ENCODE measurements at places on chromosomes 6 and 20.

- DNase-seq = no peak
Measured at GRCh38 chr20:17282501-17282900, 55.7 kb downstream of the PCSK2 start.

- no peak for DNase-seq
Measured at GRCh38 chr6:167479901-167480648, 155.2 kb downstream of the TTLL2 start.

DNA sequence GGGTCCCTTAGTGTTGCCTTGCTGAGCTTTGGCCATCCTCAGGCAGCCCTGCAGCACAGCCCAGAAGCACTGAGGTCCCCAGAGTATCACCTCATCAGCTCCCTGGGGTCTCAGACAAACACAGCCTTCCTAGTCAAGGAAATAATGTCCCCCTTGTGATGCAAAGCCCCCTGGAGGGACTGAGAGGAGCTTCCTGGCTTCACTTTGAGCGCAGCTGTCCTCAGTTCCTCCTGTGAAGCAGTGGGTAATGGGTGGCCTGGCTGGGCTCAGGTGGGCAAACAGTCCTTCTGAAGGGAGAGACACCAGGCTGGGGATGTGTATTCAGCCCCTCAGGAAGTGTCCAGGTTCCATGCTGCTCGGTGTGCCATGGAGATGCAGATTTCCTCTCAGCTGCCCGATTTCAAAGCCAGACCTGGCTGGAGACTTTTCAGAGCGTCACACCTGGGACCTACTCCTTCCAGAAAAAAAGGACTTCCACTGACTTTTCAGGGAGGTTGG is 79.2 kb upstream of the FOXA2 start:
- no peak for DNase-seq

DNA sequence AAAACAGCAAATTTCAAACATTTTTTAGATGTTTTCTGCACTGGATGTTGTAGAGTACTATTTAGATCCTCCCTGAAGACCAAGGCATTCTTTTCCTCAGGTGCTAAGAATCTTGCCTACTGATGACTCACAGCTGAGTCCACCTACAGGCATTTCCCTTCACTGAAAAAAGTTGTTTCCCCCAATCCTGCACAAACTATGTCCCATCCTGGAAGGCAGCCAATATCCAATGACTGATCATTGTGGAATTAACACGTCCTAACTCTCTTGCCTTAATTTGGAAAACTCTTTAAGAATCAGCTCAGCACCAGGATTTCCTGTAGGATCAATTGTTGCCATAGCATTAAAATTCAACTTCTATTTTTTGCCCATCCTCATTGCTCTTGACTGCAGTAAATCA is 268.4 kb upstream of the IRAK1BP1 start:
- DNase-seq = no peak

DNA sequence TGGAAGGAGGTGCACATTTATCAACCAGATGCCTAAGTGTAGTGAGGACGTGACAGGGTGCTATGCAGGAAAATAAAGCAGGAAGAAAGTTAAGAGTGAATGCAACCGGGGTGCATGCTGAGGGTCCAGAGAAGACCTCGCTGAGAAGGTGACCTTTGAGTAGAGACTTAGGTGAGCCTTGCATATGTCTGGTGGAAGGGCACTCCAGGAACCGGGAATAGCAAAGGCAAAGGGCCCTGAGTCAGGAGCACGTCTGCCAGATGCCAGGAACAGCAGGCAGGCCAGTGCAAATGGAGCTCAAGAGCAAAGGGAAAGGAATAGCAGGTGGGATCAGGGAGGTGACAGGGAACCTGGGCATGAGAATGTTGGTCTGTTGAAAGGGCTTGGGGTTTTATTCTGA is 445.5 kb downstream of the PREX1 start:
- no peak for DNase-seq

GRCh38 chr6:41715795-41716515 is 19.5 kb downstream of the TFEB start:
- no peak for DNase-seq

GRCh38 chr6:169075211-169075914 is 178.3 kb downstream of the THBS2 start:
- DNase-seq = no peak

GRCh38 chr6:133128191-133128590 is 113.0 kb upstream of the EYA4 start:
- no peak for DNase-seq

DNA sequence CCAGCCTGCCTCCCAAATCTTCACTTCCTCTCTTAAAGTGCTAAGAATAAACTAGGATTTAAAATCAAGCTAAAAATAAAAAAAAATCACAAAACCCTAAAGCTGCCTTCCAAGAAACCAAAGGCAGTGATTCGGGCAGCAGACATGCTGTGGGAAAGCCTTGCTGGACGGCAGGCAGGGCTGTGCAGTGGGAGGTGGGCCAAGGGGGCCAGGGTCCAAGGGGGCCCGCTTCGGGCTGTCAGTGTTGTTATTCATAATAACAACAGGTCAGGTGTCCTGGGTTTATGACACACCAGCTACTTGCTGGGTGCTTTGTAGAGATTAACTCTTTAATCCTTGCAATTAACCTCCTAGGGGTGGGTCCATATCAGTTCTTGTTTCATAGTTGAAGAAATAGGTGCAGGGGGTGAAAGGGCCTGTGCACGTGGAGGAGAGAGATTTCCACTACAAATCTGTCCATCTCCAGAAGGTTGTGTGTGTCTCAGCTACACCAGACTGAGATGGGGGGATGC is 40.4 kb downstream of the CD40 start:
- no peak for DNase-seq

DNA sequence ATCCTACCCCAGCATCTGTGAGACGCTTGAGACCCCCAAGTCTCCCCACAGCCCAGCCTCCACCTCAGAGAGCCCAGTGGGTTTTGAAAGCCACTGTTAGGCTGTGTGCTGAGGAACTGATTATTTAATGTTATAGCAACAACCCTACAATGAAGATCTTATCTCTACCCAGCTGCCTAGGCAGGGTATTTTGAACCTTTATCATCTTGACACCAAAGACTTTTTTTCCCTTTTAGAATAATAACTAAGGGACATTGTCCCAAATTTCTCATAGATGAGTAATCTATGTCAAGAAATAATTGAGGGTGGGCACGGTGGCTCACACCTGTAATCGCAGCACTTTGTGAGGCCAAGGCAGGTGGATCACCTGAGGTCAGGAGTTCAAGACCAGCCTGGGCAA is 26.2 kb downstream of the HM13 start:
- no peak for DNase-seq

Measured in GM12892 (cell line).